ENCODE measurements at places on chromosomes 6 and 20. TPM values are rescaled to one million over a fixed set of nuclear protein-coding genes. Genes with fewer than 3 reads are reported as not detected.

Gene TPD52L2
- 39.3 TPM for total RNA-seq

Gene CST5
- total RNA-seq = not detected

Gene TAGAP
- 4.5 TPM for total RNA-seq

Gene ZFP57
- total RNA-seq = 0.59 TPM

Gene IL17A
- not detected for total RNA-seq

GRCh38 chr6:27237089-27237803, 10.3 kb upstream of the PRSS16 start:
- no peak for DNase-seq

DNA sequence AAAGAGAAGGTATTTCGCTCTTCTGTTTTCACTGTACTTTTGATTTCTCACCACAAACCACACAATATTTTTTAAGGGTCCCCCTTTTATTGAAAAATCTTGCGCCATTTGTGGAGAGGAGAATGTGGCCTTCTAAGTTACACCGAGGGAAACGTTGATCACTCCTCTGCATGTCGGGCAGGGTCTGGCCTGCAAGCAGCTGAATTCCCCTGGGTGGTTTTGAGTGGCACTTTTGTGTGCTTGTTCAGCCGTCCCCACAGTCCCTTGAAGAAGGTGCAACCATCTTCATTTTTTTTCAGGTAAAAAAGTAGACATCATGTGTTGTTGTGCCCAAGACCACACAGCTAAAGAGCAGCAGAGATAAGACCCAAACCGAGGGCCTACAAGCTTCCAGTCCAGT, 6.1 kb downstream of the GPR31 start:
- no peak for DNase-seq

- no peak for DNase-seq
Observed at GRCh38 chr20:2902818-2903217, 29.5 kb downstream of the PTPRA start.

DNA sequence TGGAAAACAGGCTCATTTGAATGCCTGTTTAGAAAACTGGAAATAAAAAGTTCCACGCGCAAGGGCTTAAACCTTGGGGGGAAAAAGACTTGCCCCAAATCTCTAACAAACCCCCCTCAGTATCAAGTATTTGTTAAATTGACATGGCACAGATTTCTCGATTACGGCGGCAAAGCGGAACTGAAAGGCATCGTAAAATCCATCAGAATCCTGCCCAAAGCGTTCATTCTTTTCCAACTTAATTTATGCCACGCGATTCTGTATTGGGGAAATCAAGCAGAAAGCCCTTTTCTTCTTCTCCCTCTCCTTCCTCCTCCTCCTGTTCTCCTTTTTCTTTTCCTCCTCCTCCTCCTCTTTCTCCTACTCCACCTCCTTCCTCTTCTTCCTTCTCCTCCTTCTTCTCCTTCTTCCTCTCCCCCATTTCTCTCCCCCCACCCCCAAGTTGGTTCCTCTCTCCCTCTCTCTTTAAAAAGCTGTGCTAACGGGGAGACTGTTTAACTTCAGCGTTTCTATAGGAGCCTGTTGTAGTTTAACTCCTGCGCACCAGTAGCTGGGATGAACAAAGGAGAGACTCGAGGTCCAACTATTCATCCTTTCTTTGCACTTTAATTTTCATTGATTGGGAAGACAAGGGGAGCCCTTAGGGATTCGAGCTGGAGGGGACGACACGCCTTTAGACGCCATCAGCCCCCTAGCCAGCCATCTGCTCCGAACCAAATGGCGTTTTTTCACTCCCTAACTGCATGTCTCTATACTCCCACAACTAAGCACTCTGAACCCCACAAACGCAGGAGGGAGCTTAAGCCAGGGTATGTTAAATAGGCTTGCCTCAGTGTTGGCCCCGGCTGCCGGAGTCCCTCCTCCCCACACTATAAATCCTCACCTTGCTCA, 2.7 kb upstream of the DLL1 start:
- no peak for DNase-seq

DNA sequence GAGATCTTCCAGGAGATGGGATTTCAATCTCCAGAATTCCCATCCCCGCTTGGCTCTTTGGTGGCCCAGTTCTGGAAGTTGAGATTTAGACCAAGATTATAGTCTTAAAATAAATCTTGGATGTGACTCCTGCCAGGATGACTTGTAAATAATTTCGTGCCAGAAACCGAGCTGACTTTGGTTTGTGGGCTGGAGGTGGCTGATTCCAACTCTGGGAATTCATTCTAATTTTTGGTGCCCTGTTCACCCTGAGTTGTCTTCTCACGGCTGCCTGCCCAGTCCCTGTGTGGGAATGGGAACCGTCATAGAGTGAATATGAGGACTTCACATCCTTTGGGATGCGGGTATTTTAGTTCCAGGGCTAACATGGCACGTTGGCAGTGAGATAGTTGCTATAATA, 64.8 kb downstream of the JARID2 start:
- DNase-seq = no peak

DNA sequence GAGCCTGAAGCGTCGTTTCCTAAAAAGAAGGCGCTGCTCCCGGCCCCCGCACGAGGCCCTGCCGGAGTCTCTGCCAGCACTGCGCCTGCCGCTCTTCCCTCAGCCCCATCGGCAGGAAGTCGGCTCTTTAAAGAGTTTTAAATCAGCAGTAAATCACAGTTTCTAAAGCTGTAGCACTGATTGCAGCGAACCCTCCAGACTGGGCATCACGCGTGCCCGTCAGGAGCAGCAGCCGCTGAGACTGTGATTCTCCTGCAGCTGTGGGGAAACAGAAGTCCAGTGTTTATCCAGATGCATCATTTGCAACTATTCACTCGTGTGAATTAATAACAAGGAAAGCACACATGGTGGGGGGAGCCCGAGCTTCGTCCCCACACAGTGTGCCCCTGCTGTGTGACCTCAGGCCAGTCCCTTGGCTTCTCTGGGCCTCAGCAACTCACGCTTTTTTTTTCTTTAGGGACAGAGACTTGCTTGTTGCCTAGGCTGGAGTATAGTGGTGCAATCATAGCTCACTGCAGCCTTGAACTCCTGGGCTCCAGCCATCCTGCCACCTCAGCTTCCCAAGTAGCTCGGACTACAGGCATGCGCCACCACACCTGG, 28.3 kb downstream of the DLL1 start:
- DNase-seq = no peak

- DNase-seq = peak; percentile 75
Observed at GRCh38 chr6:161418463-161418945, 144.6 kb upstream of the AGPAT4 start.

GRCh38 chr20:40390654-40391053, 298.4 kb downstream of the MAFB start:
- DNase-seq = no peak

Data from skin of body (tissue), 3 donors.